Activated T-helper 2 cell treated with anti-CD3 and anti-CD28 coated beads, Interferon-gamma antibody, Interleukin-2, Interleukin-4, amounts not matched to agents 10 μg/mL and 5 μg/mL and 100 μg/mL, durations not matched to agents 14 hours and 24 hours and 36 hours (primary cell): ENCODE measurements at places on chromosomes 3 and 15. TPM values are rescaled to one million over a fixed set of nuclear protein-coding genes. Genes with fewer than 3 reads are reported as not detected.

Gene RAD51
- total RNA-seq = 51.4 and 53.8 TPM in 2 replicates

Gene FOXB1
- total RNA-seq = 11.8 and 12.7 TPM in 2 replicates

Gene GUCA1C
- total RNA-seq = not detected in 2 replicates

Gene GOLGA8J
- total RNA-seq = not detected in 2 replicates

Gene SAMD7
- total RNA-seq = not detected in 2 replicates

Gene SHC4
- 8.3 and 8.9 TPM in 2 replicates for total RNA-seq

Gene TBC1D21
- total RNA-seq = not detected in 2 replicates

Gene GOLGA6L7
- total RNA-seq = not detected in 2 replicates

Gene SCG5
- 2.0 and 3.7 TPM in 2 replicates for total RNA-seq

Gene PARP16
- total RNA-seq = 11.0 and 11.5 TPM in 2 replicates

Gene SERINC4
- total RNA-seq = 0.28 and 0.57 TPM in 2 replicates

Gene MASP1
- total RNA-seq = not detected in 2 replicates

Gene CIB1
- total RNA-seq = 159 and 162 TPM in 2 replicates

Gene ARL8B
- 37.9 and 40.6 TPM in 2 replicates for total RNA-seq

Gene ZDHHC19
- not detected in 2 replicates for total RNA-seq

Gene CCDC13
- total RNA-seq = 0.44 TPM in 1 of 2 replicates, not detected in the other

Gene CLRN1
- not detected in 2 replicates for total RNA-seq

Gene DAPK2
- total RNA-seq = 1.9 and 2.0 TPM in 2 replicates

Gene CCDC50
- 28.5 and 32.1 TPM in 2 replicates for total RNA-seq

Gene CPN2
- total RNA-seq = not detected in 2 replicates

Gene GOLGA8T
- not detected in 2 replicates for total RNA-seq

Gene SLCO2A1
- total RNA-seq = not detected in 2 replicates

Gene AGTR1
- total RNA-seq = not detected in 2 replicates

Gene HES1
- total RNA-seq = 0.37 and 0.53 TPM in 2 replicates

Gene C3orf52
- 11.7 and 13.3 TPM in 2 replicates for total RNA-seq

Gene BTLA
- 31.1 and 35.7 TPM in 2 replicates for total RNA-seq

Gene EPB42
- not detected in 2 replicates for total RNA-seq

Gene TNNC1
- 0.34 and 0.46 TPM in 2 replicates for total RNA-seq

Gene BOC
- 4.2 and 5.4 TPM in 2 replicates for total RNA-seq

Gene CHL1
- not detected in 2 replicates for total RNA-seq

Gene GOLGA6A
- not detected in 2 replicates for total RNA-seq

Gene LMLN
- 4.3 and 4.4 TPM in 2 replicates for total RNA-seq

Gene TMEM45A
- 0.96 and 1.1 TPM in 2 replicates for total RNA-seq

Gene ISLR2
- total RNA-seq = not detected in 2 replicates

Gene ADCY5
- not detected in 2 replicates for total RNA-seq

Gene ZNF148
- total RNA-seq = 33.2 and 37.0 TPM in 2 replicates

Gene FBXW12
- 0.14 TPM in 1 of 2 replicates, not detected in the other for total RNA-seq

Gene ROPN1
- total RNA-seq = not detected in 2 replicates

Gene GPR62
- total RNA-seq = not detected in 2 replicates

Gene SPATA12
- total RNA-seq = not detected in 2 replicates

Gene REC114
- not detected in 2 replicates for total RNA-seq

Gene LRTM1
- total RNA-seq = not detected in 2 replicates

Gene LARP6
- total RNA-seq = not detected in 2 replicates

Gene SOX2
- not detected in 2 replicates for total RNA-seq

Gene CCR8
- total RNA-seq = 11.3 and 12.2 TPM in 2 replicates

Gene CRELD1
- total RNA-seq = 22.9 and 24.0 TPM in 2 replicates

Gene LNP1
- 2.0 and 2.8 TPM in 2 replicates for total RNA-seq

Gene DUOXA2
- total RNA-seq = not detected in 2 replicates

Gene ZNF619
- total RNA-seq = 7.8 and 9.1 TPM in 2 replicates

Gene P2RY12
- total RNA-seq = not detected in 2 replicates

Gene CHST2
- 7.4 and 7.7 TPM in 2 replicates for total RNA-seq

Gene TJP1
- total RNA-seq = not detected in 2 replicates

Gene C3orf33
- 1.7 and 2.1 TPM in 2 replicates for total RNA-seq

Gene NMNAT3
- 0.43 and 1.3 TPM in 2 replicates for total RNA-seq

Gene ADIPOQ
- not detected in 2 replicates for total RNA-seq

Gene ADAMTSL3
- total RNA-seq = 0.07 TPM in 1 of 2 replicates, not detected in the other

Gene SLC24A5
- not detected in 2 replicates for total RNA-seq

Gene THSD4
- total RNA-seq = 0.07 TPM in 1 of 2 replicates, not detected in the other

Gene PPARG
- 40.1 and 43.6 TPM in 2 replicates for total RNA-seq

Gene ERC2
- total RNA-seq = 0.09 and 0.32 TPM in 2 replicates
